ENCODE measurements at places on chromosomes 12 and 14. TPM values are rescaled to one million over a fixed set of nuclear protein-coding genes. Genes with fewer than 3 reads are reported as not detected.

Gene LIN7A
- total RNA-seq, result 0.18 TPM

Gene MIPOL1
- 17.5 TPM for total RNA-seq

Gene STXBP6
- total RNA-seq, result not detected

Gene PIWIL1
- total RNA-seq, result not detected

Gene TMEM52B
- not detected for total RNA-seq

Gene KCNH3
- under 0.01 TPM for total RNA-seq

Gene ACOT6
- total RNA-seq, result not detected

Gene CCNK
- 25.8 TPM for total RNA-seq

Gene ZDHHC22
- total RNA-seq, result not detected

Gene SYCP3
- 0.09 TPM for total RNA-seq

Gene MIS18BP1
- total RNA-seq, result 32.0 TPM

Gene KRT2
- total RNA-seq, result not detected

Gene PPFIA2
- not detected for total RNA-seq

Gene TPPP2
- total RNA-seq, result not detected

Gene DHRS2
- total RNA-seq, result not detected

Gene AGAP2
- 0.09 TPM for total RNA-seq

Gene SLC38A4
- not detected for total RNA-seq

Gene OR4E1
- total RNA-seq, result not detected

Gene RPGRIP1
- not detected for total RNA-seq

Gene RFLNA
- total RNA-seq, result 32.5 TPM

Gene KRT6C
- total RNA-seq, result not detected

Gene AQP5
- 0.09 TPM for total RNA-seq

Gene TAS2R43
- total RNA-seq, result 1.5 TPM

Gene RNF31
- 29.3 TPM for total RNA-seq

Gene KCNJ8
- total RNA-seq, result not detected

Gene KRT80
- 5.5 TPM for total RNA-seq

Gene RTN1
- total RNA-seq, result 0.28 TPM

Gene ARG2
- total RNA-seq, result 15.1 TPM

Gene GPRC5A
- 36.0 TPM for total RNA-seq

Gene TAMALIN
- total RNA-seq, result 41.4 TPM

Gene KLRB1
- not detected for total RNA-seq

Gene FOXA1
- total RNA-seq, result 0.09 TPM

Gene KRT5
- 0.28 TPM for total RNA-seq

Gene COX8C
- not detected for total RNA-seq

Gene ALDH1L2
- total RNA-seq, result 0.36 TPM

Measured in endothelial cell of coronary artery (primary cell).